MG63 (cell line): ENCODE measurements at places on chromosomes 1 and 21.

GRCh38 chr1:232438476-232438875 is 191.5 kb downstream of the SIPA1L2 start:
- DNase-seq: no peak

- DNase-seq: no peak
Observed at GRCh38 chr1:228089519-228090380, 7.2 kb downstream of the ARF1 start.

GRCh38 chr1:218765753-218766152 is 407.9 kb upstream of the LYPLAL1 start:
- DNase-seq: no peak

- peak; percentile 9 for DNase-seq
Observed at GRCh38 chr1:154501423-154502065, 475 bp upstream of the TDRD10 start.

DNA sequence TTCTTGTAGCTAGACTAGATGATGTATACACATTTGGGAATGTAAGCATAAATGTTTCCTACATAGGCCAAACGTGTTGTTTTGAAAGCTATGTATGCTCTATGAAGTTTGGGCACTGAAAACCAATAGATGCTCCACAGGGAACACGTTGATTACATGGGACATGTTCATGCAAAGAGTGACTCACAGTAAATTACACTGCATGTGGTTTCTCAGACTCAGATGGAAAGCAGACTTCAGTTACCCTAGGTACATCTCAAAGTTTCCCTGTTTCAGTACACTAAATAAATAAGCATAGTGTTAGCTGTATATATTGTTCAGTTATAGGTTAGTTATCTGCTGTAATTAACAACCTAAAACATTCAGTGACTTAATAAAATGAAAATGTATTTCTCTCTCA is 301.9 kb upstream of the RUNX1 start:
- DNase-seq: no peak

- DNase-seq: no peak
Observed at GRCh38 chr1:82907313-82907712, 1091.6 kb downstream of the TTLL7 start.

DNA sequence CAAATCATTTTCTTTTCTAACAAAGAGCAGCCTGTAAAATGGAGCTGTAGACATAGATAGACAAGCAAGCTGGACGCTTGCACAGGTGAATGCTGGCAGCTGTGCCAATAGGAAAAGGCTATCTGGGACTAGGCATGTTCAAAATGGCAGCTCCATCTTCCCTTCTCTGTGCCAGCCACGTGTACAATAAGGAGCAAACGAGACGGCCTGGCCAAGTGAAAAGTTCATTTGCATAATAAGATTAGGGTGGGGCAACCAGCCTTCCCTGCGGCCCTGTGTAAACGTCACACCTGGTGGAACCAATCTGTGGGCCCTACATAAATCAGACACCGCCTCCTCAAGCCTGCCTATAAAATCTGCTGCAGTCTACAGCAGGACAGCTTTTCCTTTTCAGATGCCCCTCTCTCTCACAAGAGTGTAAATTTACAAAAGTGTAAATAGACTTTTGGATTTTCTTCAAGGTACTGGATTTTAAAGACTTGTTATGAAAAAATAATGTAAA is 16.6 kb upstream of the EDEM3 start:
- DNase-seq: no peak

GRCh38 chr1:67659229-67659628 is 25.8 kb upstream of the GADD45A start:
- no peak for DNase-seq

GRCh38 chr1:156477526-156478249 is 22.9 kb downstream of the MEF2D start:
- DNase-seq: no peak

DNA sequence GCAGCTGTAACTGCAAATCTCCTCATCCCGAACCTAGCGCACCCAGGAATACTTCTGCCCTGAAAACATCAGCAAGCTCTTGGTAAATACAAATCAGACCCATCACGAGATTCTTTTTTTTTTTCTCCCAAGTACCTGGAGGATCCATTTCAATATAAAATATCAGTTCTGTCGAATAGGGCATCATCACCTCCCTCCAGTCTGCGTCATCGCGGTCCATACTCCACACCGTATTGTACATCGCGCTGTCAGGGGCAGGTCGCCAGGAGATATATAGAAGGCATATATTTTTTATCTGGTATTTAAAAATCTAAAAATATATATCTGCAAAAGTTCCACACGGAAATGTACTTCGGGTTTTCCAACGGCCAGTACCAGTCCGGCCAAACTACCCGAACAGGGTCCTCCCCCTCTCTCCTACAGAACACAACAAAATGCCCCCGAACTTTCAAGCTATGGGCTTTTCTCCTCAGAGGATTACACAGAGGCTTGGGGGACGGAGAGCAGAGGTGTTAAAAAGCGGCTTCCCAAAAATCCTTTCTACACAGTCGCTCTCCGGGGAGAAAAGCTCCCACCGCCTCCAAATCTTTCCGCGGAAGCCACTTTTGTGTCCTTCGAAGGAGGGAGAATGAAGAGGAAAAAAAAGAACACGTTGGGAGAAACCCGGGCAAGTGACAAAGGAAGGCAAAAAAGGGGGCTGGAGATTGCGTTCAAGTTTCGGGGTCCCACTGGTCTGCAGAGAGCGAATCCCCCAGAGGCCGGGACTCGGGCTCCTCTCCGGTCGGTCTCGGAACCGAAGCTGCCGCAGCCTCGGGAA is 509 bp downstream of the PIK3R3 start:
- DNase-seq: peak; percentile 23

DNA sequence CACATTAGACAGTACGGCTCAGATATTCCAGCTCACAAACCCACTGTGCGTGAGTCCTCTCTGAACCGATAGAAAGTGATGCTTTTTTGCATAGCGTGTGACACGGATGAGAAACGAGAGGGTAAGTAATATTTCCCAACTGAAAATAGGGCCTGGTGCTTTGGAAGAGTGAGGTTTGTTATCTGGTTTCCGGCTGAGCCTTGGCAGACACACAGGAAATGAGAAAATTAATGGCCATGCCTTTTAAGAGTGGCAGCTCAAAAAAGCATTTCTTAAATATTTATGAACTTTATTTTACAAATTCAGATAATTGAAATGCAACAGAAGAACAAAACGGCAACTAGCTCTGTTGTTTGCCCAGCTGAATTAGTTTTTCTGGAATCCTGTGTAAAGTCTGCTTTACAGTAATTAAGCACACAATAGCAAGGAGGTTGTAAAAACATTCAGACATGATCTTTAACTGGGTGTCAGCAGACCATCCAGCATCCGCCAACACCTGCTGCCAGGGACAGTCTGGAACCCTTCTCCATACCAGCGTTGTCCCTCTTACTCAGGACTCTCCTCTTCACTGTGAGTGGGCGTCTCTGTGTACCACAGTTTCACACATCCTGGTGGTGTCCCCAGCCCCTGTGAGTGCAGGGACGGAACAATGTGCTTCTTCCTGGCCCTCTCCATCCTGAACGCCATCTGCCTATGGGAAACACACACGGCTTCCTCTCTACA is 155.4 kb downstream of the PGBD5 start:
- no peak for DNase-seq

DNA sequence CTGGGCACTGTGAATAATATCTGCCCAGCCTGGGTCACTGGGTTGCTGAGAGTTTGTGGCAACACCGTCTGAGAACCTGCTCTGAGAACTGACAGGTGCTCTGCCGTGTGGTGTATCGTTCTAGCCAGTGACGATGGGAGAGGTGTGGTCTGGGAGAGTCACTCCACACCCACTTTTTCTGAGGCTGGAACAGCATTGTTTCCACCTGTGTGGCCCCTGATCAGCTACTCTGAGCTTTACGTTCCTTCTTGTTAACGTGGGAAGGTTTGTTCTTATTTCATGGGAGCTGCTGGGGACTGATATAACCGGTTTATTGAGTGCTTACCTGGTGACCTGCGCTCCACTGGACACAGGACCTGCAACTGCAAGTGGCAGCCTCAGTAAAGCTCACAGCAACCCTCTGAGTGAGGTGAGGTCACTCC is 34.8 kb upstream of the TENT5C start:
- no peak for DNase-seq

DNA sequence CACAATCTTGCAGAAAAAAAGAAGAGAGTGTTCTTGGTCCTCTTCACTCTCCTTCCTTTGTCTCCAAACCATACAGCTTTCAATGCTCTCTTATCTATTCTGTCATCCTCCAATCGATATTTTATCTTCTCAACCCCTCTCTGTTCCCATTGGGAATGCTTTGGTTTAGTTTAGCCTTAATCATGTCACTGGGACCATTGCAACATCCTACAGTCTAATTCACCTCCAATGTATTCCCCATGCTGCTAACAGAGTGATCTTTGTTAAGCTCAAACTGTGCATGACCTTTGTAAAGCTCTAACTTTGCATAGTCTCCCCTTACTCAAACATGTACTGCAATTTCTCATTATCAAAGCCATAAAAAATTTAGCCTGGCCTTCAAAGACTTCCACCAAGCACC is 2.9 kb downstream of the MPL start:
- no peak for DNase-seq
